ENCODE measurements at places on chromosomes 6 and 20.

DNA sequence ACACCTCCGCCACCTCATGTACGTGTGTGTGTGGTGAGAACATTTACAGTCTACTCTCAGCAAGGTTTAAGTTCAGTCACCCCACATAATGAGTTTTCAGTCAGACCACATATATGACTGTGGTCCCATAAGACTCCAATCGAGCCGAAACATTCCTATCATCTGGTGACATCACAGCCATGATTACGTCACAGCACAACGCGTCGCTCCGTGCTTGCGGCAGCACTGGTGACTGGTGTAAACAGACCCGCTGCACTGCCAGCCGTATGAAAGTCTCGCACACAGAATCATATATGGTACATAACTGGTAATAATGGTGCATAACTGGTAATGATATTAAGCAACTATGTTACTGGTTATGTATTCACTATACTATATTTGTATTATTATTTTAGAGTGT lies 150.7 kb downstream of the DLL1 start:
- no peak for DNase-seq

DNA sequence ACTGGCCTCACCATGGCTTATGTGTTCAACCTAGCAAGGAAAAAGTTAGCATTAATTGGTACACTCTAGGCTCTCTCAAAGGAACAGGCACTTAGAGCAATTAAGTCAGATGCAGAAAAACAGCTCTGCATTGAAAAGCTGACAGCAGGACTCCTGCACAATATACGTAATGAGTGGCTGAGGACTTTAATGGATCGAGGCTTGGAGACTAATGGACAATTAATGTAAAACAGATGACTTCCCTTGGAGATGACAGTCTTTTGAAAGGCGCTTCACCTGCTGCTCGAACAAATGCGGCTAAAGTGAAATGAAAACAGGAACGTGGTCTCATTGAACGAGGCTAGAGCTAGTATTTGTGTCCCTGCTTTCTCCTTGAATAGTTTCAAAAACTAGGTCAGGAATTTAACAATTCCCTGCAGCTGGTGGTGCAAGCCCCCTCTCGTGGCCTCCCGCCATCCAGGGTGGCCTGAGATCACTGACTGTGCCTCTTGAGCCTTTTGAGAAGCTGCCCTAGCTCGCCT lies 137.1 kb downstream of the ELOVL4 start:
- no peak for DNase-seq

- no peak for DNase-seq
These were observed 23.9 kb downstream of the HDDC2 start for GRCh38 chr6:125277838-125278237.

- no peak for DNase-seq
These were observed 2.7 kb downstream of the OLIG3 start for GRCh38 chr6:137491478-137491877.
